T47D (cell line): ENCODE measurements at places on chromosomes 2 and 18.
A peak's percentile ranks its signal among the peaks of the same experiment; 100 is the strongest.

- DNase-seq: peak; percentile 56
Observed at GRCh38 chr2:73290049-73290839, 3.1 kb downstream of the EGR4 start.

GRCh38 chr2:30636311-30636710 lies 170.9 kb downstream of the CAPN13 start:
- DNase-seq: no peak

- no peak for DNase-seq
Observed at GRCh38 chr2:150653351-150653750, 165.9 kb upstream of the RND3 start.

GRCh38 chr2:17148407-17149145 lies 369.7 kb downstream of the RAD51AP2 start:
- DNase-seq: no peak

DNA sequence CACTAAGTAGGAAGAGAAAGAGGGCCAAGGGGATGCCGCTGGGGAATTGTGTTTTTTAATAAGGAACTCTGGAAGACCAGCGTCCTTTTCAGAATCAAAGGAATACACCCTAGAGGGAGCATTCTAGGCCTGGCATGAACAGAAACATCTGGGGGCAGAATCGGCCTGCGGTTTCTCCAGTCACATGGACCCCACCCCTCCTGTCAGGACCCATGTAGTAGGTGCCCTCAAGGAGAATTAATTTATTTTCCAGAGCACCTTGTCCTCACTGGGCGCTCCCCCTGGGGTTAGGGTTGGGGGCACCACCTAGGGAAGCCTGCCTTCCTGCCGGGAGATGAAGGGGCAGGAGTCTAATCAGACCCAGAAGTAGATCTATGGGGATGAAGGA lies 44.2 kb downstream of the TMEM37 start:
- DNase-seq: no peak

- no peak for DNase-seq
Observed at GRCh38 chr2:25044990-25045389, 3.1 kb downstream of the EFR3B start.

GRCh38 chr2:98269274-98269673 lies 77.0 kb upstream of the CNGA3 start:
- peak; percentile 33 for DNase-seq

DNA sequence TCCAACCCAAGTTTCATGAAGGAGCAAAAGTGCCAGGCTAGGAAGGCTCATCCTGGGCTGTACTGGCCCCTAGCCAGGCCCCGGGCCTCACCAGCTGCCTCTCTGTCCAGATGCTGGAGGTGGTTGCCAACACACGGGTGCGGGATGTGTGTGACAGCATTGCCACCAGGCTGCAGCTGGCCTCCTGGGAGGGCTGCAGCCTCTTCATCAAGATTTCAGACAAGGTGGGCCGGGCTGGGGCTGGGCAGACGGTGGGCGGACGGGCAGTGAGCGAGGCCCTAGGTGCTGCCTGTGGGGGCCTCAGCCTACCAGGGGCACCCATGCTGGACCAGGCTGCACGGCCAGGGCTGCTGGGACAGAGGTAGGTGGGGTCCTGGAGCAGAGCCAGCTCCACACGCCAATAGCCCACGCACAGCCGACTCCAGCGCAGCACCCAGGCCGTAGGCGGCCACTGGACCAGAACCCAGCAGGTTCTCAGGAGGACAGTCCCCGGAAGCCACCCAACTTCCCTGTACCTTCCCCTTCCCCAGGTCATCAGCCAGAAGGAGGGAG lies 11.8 kb upstream of the GPR17 start:
- no peak for DNase-seq

GRCh38 chr2:58720033-58720769 lies 479.1 kb upstream of the FANCL start:
- no peak for DNase-seq

DNA sequence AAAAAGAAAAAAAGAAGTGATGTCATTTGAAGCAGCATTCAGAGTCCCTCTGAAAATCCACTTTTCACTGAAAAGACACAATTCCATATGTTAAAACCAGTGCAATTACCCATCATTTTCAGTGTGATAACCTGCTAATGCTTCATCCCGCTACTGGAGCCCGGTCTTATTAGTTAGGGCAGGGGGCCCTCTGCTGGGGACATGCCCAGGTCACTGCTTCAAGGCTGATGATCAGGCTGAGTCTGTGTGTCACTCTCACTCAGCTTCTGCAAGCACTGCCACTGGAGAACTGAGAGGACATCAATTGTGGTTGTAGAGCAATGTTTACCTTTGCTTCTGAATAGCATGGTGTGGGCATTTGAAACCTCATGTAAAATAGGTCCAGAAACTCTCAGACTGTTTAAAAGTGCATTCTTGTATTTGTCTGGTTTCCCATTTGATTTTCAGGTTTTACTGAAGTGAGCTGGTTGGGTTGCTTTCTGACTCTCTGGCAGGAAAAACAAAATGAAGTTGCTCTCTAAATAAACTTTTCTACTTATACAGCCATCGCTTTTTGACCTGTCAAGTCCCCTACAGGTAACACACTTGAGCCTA lies 49.2 kb upstream of the NXPH2 start:
- peak; percentile 49 for DNase-seq
